ENCODE measurements at places on chromosomes 2 and 18. TPM values are rescaled to one million over a fixed set of nuclear protein-coding genes. Genes with fewer than 3 reads are reported as not detected.

The ARHGAP28 gene
- 0.43 TPM for polyA plus RNA-seq

DNA sequence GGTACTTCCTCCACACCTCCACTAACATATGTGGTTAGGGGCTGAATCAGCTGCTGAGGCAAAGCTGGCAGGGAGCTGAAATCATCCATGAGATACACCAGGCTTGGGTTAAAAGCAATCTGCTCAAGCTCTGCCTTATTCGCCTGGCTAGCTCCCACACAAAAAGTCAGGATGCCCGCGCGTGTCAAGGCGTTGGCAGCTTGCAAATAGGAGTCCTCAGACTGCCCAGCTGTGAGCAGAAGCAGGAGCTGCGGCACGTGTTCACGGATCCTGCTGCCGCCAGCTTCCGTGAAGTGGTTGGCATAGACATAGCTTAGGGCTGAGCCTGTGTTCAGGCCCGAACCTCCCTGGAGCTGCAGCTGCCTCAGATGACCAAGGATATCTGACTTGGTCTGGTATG, 35.3 kb downstream of the COL6A3 start:
- no peak for DNase-seq

- DNase-seq: no peak
These were observed 9.9 kb upstream of the ABHD3 start for GRCh38 chr18:21714474-21714873.

DNA sequence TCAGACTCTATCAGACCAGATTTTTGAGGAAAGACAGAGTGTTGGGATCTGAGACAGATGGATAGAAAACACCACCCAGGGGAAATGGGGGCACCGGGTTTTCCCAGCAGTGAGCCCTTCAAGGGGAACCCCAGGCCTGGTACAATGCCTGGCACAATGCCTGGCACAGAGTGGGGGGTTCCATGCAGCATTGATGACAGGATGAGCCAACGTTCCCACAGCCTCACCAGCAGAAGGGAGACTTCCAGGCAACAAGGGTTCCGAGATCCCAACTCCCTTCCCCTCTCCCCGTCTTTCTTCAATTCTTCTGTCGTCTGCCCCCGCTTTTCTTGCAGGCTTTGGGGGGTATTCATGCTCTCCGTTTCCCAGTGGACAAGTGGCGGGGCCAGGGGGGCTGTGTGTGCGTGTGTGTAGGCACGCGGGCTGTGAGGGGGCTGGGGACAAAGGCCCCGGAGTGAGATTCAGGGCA, 132.1 kb upstream of the HAAO start:
- DNase-seq: no peak

The PDCD1 gene
- not detected for polyA plus RNA-seq

- DNase-seq: no peak
These were observed 31.5 kb upstream of the CDH19 start for GRCh38 chr18:66635342-66635741.

DNA sequence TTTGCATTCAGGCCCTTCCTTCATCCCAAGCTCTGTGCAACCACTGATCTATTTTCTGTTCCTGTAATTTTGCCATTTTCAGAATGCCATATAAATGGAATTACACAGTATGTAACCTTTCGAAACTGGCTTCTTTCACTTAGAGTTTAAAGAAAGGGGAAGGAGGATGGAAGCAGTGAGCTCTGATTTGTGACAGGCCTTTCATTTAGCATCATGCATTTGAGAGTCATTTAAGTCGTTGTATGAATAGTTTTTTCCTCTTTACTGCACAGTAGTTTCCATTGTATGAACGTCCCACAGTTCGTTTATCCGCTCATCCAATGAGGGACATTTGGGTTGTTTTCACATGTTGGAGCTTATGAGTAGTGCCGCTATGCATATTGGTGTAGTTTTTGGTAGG, 67.0 kb downstream of the LBH start:
- no peak for DNase-seq

GRCh38 chr2:96356889-96357288, 21.3 kb downstream of the NCAPH start:
- DNase-seq: no peak

GRCh38 chr2:126856403-126856802, 42.3 kb upstream of the TEX51 start:
- no peak for DNase-seq
